Kidney tubule cell (primary cell): ENCODE measurements at places on chromosomes 4 and X.

GRCh38 chr4:87511500-87511899 lies 17.7 kb downstream of the SPARCL1 start:
- no peak for DNase-seq

DNA sequence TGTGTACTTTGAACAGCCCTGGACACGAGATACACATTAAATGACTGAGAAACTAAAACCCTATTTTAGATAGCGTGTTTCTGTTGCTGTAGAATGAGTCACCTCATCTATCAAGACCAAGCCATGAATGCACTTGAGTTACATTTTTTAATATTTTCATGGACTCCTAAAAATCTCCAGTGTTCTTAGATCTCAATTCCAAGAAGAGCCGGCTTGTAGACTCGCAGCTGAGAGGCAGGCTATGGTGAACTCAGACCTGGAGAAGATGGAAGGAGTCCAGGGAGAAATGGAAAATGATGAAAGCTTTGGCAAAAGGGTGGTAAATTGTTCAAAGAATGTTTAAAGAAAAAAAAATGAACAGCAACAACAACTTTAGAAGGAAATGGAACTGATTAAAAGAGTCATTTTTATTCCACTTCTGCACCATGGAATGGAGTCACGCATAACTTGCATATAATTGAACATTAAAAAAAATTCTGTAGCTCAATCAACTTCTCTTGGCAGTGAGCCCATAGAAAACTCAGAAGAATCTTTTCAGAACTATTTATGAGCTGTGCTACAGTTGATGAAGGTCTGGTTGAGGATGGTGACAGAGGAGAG lies 129.8 kb downstream of the MXRA5 start:
- DNase-seq, result no peak

GRCh38 chr4:48748949-48749596 lies 31.0 kb downstream of the FRYL start:
- DNase-seq, result peak; percentile 27

DNA sequence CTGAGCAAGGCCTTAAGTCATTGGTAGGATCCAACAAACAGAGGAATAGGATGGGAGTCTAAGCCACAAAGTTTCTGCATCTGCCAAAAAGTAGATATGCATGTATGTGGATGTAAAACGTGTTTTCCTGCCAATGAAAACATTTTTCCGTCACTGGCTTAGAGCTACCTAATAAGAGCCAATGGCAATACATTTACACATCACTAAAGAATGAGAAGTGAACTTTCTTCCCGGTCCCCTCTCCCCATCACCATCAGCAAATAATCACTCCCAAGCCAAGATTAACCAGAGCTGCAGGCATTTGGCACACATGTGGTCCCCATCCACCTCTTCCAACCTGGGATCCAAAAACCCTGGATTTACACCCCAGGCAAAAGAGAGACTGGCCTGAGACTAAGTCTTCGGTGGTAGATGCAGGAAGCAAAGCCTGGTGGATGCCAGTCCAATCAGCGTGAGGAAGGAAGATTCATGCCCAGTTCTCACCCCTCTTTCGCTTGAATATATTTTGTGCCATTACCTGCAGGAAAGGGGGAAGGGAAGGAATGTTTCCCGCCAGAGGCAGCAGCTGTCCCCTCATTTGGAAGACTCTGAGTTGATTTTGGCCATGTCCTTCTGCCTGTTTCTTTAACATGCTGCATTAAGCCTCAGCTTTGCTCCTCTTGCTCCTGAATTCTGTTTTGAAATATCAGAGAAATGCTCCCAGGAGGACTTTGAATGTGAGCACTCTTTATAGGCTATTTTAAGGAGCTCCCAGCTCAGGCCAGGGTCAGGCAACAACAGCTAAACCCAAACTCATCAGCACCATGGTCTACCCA lies 131.4 kb downstream of the CHIC2 start:
- DNase-seq, result no peak

- no peak for DNase-seq
Measured at GRCh38 chr4:20403290-20403689, 151.6 kb downstream of the SLIT2 start.

- DNase-seq, result no peak
Measured at GRCh38 chrX:133175162-133175561, 43.0 kb downstream of the TFDP3 start.

GRCh38 chr4:5712517-5712916 lies 1.5 kb downstream of the EVC start:
- peak; percentile 78 for DNase-seq

- DNase-seq, result peak; percentile 62
Measured at GRCh38 chrX:101550362-101550750, at the start of gene ARMCX1. ARMCX1 (plus strand) TSS chrX:101550547; CDS start chrX:101552931, 2,384 bp downstream.

- no peak for DNase-seq
Measured at GRCh38 chr4:181938631-181939030, 304.6 kb upstream of the TENM3 start.

GRCh38 chr4:150342945-150343344 lies 239.0 kb upstream of the MAB21L2 start:
- no peak for DNase-seq

- no peak for DNase-seq
Measured at GRCh38 chr4:131488772-131489171, 1660.3 kb upstream of the PCDH10 start.

GRCh38 chr4:81173213-81173612 lies 41.8 kb downstream of the PRKG2 start:
- DNase-seq, result no peak

DNA sequence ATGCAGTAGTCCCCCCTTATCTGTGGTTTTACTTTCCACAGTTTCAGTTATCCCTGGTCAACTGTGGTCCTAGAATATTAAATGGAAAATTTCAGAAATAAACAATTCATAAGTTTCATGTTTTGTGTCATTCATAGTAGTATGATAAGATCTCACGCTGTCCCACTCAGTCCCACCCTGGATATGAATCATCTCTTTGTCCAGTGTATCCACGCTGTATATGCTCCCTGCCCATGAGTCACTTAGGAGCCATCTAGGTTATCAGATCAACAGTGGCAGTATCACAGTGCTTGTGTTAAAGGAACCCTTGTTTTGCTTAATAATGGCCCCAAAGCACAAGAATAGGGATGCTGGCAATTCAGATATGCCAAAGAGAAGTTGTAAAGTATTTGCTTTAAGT lies 16.2 kb upstream of the SYTL4 start:
- peak; percentile 42 for DNase-seq

GRCh38 chr4:90570615-90571014 lies 443.4 kb downstream of the CCSER1 start:
- DNase-seq, result no peak

GRCh38 chr4:158010361-158010760 lies 162.5 kb downstream of the GASK1B start:
- DNase-seq, result peak; percentile 73

DNA sequence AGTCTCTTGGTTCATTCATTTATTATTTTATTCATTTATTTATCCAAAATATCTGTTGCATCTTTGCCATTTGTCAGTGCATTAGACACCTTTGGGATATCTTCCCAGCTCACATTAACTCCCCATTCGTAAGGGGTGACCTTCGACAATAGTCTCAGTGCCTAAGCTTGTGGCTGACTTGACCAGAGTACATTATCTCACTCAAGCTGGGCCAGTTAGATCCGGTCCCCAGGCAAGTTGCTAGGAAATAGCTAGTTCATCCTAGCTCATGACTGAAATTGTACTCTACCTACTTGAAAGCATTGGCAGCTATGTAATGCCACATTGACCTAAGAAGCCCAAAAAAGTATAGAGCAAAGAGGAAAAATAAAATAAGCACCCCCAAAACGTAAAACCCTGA lies 165.3 kb downstream of the FBXO8 start:
- no peak for DNase-seq

- DNase-seq, result no peak
Measured at GRCh38 chr4:10715696-10716095, 31.1 kb upstream of the CLNK start.

DNA sequence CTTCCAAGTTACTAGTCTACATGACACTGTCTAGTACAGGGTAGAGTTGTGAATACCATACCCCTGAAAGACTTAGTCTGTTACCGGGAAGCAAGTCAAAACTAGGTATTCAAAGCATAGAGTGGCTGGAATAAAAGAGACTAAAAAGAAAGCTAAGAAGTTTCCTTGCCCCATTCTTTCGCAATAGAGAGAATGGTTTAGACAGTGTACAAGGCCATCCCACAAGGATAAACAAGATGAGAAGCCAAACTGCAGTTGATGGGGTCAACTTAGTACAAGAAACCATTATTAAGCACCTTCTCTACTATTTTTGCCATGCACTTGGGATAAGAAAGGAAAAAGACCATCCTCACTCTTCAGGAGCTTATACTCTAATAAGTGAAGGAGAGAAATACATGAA lies 30.3 kb downstream of the AMMECR1 start:
- DNase-seq, result no peak

DNA sequence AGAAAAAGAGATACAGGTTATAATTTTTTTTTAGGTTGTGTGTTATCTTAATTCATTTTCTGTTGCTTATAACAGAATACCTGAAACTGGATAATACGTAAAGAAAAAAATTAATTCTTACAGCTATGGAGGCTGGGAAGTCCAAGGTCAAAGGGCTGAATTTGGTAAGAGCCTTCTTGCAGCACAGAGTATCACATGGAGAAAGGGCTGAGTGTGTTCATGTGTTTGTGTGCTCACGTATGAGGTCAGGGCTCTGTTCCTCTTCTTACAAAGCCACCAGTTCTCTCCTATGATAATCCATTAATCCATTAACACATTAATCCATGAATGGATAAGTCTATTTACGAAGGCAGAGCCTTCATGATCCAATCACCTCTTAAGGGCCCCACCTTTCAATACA lies 8.6 kb upstream of the RAB28 start:
- DNase-seq, result no peak

- DNase-seq, result no peak
Measured at GRCh38 chr4:94626942-94627341, 130.8 kb upstream of the BMPR1B start.

- no peak for DNase-seq
Measured at GRCh38 chr4:7110546-7110945, 42.7 kb upstream of the GRPEL1 start.

GRCh38 chr4:147590249-147590920 lies 26.8 kb upstream of the TMEM184C start:
- peak; percentile 68 for DNase-seq

- no peak for DNase-seq
Measured at GRCh38 chrX:22203186-22203585, 69.5 kb upstream of the CBLL2 start.

- DNase-seq, result no peak
Measured at GRCh38 chrX:68826113-68826980, 2.5 kb upstream of the EFNB1 start.

DNA sequence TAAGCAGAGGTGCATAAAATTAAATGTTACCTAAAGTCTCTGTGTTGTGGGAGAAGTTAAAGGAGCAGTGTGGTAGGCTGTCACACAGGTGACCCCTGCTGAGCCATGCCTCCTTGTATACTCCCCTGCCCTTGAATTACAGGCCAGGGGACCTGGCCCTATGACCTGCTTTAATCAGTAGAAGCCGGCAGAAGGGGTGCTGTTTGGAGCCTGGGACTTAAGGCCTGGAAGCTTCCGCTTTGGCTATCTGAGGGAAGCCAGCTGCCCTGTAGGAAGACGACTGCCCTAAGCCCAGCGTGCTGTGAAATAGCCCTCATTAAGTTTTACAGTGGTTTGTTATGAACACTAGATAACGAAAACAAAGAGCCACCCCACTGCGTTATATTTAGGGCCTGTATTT lies 34.1 kb downstream of the SPINK2 start:
- no peak for DNase-seq

- DNase-seq, result no peak
Measured at GRCh38 chr4:8038719-8039251, 99.1 kb upstream of the AFAP1 start.

DNA sequence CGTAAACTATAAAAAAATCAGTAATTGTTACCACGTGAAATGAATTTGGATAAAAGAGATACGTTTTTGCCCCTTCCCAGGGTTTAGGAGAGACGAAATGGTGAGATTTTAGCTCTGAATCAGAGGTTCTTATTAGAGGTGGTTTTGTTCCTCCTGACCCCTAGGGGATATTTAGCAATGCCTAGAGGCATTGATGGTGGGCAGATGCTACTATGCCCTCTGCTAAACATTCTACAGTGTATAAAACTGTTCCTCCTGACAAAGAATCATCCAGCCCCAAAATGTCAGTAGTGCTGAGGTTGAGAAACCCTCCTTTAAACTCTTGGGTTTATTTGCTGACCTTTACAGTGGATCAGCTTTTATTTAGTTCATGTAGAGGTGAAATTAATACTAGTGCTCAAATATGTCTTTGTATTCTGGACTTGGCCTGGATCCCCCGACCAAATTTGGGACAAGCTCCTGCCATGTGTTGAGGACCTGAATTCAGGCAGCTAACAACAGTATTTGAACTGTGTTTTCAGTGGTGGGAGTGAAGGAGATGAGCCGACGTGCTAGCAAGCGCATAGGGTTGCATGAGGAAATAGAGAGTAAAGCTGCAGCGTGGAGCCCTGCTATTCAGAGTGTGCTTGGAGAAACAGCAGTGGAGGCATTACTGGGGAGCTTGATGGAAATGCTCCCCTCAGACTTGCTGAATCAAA lies 126.1 kb downstream of the PTTG2 start:
- DNase-seq, result no peak

DNA sequence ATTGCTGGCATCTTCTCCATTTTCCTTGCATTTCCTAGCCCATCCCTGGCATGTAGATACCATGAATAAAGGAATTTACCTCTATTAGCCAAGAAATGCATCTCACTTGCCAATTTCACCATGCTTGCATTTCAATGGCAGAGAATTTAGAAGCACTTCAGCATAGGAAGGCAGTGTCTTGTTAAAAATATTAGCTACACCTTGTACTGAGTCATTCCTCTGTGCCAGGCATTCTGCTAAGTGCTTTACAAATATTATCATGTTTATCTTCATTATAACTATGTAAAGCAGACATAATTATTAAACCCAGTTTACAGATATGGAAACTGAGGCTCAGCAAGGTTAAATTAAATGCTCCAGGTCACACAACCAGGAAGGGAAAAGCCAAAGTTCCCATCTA lies 138.2 kb downstream of the NPNT start:
- no peak for DNase-seq

DNA sequence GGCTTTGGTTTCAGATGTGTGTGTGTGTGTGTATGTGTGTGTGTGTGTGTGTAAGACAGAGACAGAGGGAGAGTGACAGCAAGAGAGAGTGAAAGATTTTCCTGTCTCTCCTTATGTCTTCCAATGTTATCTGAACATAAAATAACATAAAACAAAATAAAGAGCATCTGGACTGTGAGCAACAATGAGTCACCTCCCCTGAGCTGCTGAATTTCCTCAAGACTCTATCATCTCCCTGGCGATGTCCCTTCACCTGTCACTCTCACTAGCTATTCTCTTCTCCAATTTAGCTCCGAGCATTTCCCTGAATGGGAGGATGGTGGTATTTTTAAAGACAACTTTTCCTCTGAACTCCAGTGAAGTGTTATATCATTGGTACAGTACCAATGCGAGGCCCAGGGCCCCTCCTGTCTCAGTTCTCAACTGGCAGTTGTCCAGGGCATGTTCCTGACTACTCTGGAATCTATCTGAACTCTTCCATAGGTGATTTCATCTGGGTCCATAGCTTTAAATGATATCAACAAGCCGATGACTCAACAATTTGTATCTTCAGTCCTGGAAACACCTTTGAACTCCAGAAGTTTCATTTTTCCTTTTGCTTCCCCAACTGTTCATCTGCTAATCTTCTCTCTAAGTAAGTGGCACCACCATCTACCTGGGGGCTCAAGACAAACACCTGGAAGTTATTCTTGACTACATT lies 195.0 kb upstream of the CLNK start:
- DNase-seq, result peak; percentile 27
